Endothelial cell (in vitro differentiated cells): ENCODE measurements at places on chromosomes 11 and 22. TPM values are rescaled to one million over a fixed set of nuclear protein-coding genes. Genes with fewer than 3 reads are reported as not detected.

GRCh38 chr22:44337678-44338004 is 24.9 kb upstream of the SHISAL1 start:
- no peak for DNase-seq

GRCh38 chr11:27039873-27040272 is 742 bp upstream of the BBOX1 start:
- DNase-seq = no peak

The CHRM1 gene
- total RNA-seq = not detected

The KIRREL3 gene
- 0.38 TPM for total RNA-seq

DNA sequence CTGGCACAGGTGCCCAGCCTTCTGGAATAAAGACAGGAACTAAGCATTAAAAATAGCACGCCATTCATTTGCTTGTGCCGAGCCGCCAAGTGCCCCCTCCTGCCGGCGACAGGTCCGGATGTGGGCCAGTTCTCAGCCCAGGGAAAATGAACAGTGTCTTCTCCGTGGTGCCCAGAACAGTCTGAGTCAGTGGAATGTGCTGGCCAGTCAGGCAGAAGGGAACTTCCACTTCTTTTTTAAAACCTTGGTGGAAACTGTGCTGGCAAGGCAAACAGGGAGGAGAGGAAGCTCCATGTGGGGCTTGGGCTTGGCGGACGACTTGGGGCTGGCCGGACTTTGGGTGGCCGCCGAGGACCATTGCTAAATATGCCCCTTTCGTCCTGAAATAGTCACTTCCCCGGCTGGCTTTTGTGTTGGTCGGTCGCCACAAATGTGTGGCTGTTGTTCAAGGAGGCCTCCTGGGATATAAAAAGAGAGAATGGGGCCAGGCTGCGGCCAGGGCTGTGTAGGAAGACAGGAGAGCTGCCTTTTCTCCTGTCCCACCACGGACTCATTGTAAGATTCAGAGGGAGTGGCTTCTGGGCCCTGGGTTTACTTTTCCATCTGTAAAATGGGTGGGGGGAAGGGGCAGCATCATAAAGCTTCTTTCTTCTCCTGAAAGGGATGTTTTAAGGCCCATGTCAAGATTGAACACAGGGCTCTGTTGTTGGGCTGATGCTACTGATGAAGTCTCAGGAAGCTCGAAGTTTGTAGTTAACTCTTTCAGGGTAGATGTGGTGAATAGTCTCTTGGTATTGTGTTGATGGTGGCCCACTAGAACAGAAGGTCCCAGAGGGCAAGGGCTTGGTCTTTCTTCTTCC is 101.0 kb downstream of the PTPRJ start:
- no peak for DNase-seq

The CTSC gene
- total RNA-seq = 162 TPM

GRCh38 chr11:130272336-130272735 is 42.4 kb downstream of the ZBTB44 start:
- no peak for DNase-seq

GRCh38 chr11:22625448-22626287 is at the start of gene FANCF:
Gene FANCF, minus strand, starts transcription at chr11:22625823. Its CDS starts 13 bp downstream, at chr11:22625810.
- peak; percentile 84 for DNase-seq

The SCGB1C1 gene
- total RNA-seq = not detected

- no peak for DNase-seq
Observed at GRCh38 chr11:3157381-3158130, 7.6 kb downstream of the OSBPL5 start.

DNA sequence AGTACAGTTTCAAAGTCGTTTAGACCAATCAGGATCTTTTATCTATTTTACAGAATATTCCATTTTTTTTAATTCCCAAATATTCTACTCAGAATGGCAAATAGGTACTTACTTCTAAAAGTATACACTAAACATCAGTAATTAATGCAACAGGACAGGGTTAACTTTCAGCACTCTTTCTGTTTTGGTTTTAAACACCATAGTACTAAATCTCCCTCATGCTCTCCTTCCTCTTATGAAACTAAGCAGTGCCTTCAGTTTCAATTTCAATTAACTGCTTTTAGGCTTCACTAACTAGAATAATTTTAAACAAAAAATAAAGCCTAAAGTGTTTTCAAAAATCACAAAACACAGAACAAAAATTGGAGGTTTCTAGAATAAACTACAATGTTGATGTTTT is 57.9 kb downstream of the NOX4 start:
- no peak for DNase-seq

- peak; percentile 15 for DNase-seq
Observed at GRCh38 chr11:134252346-134253187, 585 bp downstream of the THYN1 start.

DNA sequence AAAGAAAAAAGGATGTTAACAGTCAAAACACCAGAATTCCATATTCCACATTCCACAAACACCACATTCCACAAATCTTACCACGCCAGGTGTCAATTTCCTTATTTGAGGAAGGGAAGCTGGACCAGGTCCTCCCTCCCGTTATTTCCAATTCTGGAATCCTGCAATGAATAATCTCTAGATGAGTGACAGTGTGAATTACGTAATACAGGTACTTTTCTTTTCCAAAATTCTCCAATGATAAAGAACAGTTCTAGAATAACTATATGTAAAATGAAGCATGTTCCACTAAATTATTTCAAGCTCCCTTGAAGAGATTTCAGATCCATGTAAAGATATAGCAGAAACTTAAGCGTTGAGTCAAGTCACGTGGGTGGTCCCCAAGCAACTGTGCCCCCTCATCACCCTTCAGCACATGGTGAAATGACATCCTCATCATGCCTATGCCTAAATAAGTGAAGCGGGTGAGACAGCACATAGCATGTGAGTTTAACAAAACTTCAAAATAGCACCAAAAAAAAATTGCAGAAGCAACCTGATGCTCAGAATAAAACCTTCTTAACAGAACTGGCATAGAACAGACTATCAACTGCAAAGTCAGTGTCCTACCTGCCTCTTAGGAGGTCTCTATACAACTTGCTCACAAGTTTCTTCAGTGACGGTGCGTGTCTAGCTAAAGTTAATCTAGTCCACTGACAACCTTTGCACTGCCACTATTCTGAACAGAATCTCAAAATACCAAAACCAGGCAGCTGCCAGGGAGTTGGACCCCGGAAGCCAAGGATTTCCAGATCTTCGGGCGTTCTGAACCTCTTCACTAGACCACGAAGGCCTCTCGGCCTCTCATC is 876 bp downstream of the NFRKB start:
- no peak for DNase-seq

GRCh38 chr11:44229098-44229497 is 80.8 kb downstream of the ALX4 start:
- no peak for DNase-seq

DNA sequence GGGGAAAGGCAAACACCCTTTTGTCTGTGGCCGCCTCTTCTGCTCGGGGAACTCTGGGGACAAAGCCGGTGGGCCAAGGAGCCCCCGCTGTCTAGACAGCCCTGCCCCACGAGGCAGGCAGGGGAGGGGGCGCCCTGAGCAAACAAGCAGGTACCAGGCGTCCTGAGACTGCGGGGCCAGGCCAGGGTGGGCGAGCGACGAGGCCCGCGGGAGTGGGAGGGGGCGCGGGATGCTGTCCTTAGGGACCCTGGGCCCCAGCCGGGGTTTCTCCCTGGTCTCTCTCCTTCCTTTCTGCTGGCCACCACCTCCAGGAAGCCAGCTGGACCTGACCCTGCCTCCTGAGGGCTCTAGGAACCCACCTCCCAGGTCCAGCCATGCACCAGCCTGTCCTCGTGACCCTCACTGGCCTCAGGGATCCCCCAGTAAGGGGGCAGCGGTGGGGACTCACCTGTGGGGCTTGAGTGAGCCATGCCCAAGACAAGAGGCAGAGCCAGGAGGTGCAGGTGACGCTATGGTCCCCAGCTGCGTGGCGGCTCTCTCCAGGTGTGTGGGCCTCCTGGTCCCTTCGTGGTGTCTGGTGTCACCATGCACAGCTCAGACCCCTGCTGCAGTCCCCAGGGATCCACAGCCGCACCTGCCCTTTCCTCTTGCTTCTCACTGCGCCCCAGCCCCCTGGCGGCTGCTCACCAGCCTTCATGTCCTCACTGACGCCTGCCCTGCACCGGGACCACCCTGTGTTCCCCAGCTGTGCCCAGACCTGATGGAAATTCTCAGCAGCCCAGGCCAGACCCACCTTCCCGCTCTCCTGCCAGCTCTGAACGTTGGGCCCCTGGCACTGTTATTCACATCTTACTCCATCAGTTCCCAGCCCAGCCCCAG is 26.5 kb upstream of the MUC5AC start:
- DNase-seq = peak; percentile 2

- no peak for DNase-seq
Observed at GRCh38 chr11:113286509-113287497, 27.6 kb upstream of the TTC12 start.

The GLYAT gene
- total RNA-seq = not detected

The AGBL2 gene
- total RNA-seq = 1.7 TPM

DNA sequence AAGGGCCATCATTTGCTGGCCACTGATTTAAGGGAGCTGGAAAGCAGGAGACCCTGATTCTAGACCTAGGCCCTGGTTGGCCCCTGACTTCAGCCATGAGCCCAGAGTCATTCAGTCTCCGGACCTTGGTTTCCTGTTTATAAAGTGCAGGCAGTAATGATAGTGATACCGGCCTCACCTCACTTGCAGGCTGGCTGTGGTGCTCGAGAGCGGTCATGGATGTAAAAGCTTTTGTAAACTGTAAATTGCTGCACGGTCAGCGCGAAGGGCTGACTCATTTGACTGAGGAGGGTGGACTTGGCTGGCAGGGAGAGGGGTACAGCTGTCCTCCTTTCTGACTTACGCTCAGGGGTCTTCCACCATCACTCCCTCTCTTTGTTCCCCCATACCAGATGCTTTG is 37.4 kb downstream of the FBLN1 start:
- DNase-seq = no peak

The OR6A2 gene
- 0.51 TPM for total RNA-seq

- DNase-seq = no peak
Observed at GRCh38 chr11:15901790-15902189, 454.6 kb downstream of the SOX6 start.

The POLA2 gene
- 17.9 TPM for total RNA-seq

DNA sequence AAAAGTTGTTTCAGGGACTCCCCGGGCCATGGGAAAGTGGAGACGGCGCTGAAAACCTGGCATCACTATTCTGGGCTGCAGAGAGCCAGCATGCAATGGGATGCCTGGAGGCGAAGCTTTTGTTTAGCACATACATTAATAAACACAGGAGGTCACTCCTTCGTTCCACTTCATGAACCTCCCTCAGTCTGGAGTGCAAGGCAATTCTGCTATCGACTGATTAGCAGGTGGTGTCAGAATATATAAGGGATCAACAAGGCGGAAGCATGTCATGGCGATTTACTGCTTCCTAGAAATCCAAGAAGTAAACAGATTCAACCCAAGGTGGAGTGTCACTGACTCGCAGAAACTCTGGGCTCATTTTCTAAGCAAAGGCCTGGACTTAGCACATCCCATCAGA is 45.4 kb upstream of the MN1 start:
- DNase-seq = no peak

DNA sequence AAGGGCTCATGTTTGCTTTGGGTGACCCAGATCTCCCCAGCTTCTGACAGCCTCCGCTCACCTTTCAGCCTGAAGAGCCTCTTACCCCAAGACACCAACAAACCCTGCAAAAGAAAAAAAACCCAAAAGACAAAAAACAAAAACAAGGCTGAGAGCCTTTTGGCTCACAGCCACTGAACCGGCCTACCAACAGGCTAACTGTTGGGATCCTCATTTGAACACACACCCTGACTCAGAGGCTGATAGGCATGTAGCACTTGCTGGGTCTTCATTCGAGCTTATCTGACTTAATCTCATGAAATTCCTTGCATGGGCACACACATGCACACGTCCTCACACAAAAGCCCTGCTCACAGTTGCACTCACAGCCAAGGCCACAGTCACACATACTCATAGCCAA is 22.9 kb upstream of the TSKU start:
- DNase-seq = no peak

DNA sequence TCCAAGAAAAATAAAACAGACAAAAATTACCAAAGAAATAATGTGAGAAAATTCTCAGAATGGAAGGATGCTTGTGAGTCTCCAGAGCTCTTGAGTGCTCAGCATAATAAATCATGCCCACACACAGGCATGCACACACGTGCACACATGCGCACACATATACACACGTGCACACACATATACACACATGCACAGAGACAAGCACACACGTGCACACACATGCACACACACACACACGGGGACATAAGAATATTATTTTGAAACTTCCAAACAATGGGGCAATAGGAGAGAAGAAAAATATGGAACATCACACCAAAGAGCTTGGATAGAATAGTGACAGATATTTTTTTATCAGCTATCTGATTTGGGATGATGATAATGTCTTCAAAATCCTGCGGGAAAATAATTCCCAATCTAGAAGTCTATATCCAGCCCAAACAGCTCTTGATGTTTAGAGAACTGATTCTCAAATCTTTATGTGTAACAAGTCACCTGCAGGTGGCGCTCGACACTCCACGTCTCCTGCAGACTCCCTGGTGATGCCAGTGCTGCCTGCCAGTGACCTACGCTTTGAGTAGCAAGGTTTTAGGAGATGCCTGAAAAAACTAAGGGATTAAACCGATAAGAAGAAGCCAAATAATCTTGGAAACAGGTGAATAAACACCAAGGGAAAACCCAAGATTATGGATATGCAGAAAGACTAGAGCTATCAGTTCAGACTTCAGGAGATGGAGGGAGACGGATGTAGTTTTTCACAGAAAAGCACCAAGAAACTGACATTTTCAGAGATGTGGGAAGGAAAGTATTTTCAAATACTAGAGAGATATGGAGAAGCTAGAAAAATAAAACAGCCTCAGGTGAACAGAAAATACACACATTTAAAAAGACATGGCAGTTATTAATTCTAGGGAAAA is 743.6 kb downstream of the ETS1 start:
- DNase-seq = peak; percentile 83

DNA sequence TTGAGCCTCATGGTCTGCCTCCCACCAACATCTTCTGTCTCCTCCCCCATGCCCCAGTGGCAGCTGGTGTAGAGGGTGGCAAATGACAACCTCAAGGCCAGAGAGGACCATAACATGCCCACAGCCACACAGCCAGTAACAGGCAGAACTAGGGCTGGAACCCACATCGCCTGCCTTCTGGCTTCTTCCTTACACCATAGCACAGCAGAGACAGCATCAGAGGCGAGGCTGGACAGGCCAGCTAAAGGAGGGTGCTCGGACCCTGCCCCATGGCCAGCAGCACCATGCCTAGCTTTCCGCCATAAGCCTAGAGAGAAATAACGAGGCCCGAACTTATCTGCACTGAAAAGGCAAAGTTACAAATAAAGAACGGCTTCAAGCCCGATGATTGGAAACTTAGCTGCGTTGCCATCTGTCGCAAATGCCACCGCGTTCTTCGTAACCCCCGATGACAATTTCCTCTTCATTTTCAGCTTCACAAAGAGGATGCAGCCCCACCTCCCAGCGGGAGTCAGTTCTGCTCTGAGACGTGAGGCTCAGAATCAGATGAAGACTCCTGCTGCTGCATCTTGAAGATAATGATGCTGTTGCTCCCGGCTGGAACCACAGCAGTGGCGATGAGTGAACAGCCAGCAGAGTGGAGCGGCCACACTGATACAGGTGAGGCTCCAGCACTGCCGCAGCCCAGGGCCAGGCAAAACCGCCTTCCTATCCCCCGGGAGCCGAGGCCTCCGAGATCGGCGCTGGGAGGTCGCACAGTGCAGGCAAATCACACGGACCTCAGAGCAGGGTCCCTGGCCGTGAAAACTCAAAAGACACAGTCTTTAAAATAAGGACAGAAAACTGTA is 73.8 kb upstream of the RTL6 start:
- no peak for DNase-seq

The PRDX5 gene
- 264 TPM for total RNA-seq

- no peak for DNase-seq
Observed at GRCh38 chr22:35335936-35336781, 36.5 kb downstream of the TOM1 start.

- DNase-seq = no peak
Observed at GRCh38 chr11:83364500-83365045, 78.4 kb upstream of the CCDC90B start.

GRCh38 chr22:28703436-28703835 is 23.8 kb upstream of the TTC28 start:
- no peak for DNase-seq
